ENCODE measurements at places on chromosomes 5 and 9.

GRCh38 chr5:173915310-173916014 lies 27.3 kb downstream of the CPEB4 start:
- no peak for DNase-seq

GRCh38 chr9:111728617-111729366 lies 65.9 kb downstream of the SHOC1 start:
- no peak for DNase-seq

DNA sequence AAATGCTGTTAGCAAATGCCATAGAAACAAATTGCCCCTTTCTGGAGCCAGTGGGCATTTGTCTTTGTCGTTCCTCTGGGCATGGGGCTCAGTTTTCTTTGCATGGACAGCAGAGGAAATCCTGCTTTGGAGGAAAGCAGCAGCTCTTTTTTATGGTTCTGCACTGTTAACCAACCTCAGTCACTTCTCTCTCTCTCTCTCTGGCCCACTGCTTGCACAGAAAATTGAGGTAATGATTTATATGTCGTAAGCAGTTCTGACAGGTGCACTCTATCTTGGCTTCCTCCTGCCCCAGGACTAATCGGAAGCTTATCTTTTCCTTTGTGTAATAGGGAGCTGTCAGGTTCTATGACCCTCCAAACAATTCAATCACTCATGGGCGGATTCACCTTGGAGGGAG lies 159.6 kb upstream of the GPR151 start:
- DNase-seq, result peak; percentile 66

DNA sequence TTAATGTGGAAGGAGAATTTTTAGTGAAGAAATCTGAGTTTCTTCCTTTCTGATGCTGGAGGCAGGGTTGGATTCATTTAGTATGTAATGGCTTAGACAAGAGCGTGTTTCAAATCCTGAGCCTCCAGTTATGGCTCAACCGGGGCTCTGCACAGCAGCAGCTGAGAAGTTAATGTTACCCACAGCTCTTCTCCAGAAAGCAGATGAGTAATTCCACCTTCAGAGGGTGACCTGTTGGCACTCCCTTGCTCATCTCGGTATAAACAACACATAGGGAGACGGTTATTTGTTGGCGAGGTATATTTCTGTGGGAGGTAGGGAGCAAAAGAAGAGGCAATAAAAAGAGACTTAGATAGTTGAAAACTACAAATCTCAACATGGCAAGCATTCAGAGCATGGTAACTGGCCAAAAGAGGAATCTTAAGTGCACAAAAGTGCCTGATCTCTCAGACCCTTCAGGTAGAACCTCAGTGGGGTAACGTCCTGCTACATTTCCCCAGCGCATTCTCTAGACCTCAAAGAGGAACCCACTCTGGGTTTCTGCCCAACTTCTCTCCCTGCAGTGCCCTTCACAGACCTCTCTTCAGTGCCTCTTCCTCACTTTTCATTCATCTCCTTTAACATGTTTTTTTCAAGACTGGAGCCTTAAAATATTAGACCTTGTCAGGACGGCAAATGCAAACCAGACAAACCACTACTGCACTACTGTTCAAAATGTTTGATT lies 417.5 kb upstream of the ADAMTSL1 start:
- no peak for DNase-seq
